ENCODE measurements at places on chromosomes 3 and 15.

- no peak for DNase-seq
Measured at GRCh38 chr3:25257026-25257425, 171.0 kb upstream of the RARB start.

DNA sequence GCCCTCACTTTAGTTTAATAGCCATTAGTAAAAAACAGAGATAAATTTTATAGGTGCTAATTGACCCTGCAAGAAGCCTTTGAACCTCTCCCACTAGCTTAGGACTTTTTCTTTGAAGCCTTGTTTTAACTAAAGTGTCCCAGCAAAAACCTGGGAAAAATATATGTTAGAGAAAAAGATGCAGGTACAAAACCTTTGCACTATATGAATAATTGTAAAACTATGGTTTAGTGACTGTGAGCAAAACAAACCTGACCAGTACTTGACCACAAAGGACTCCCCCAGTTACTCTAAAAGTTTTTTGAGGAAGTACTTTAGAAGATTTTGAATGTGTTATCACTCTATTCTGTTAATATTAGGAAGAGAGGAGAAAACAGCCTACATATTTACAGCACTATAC lies 123.3 kb upstream of the TP63 start:
- no peak for DNase-seq

GRCh38 chr3:40869013-40869412 lies 330.3 kb upstream of the CTNNB1 start:
- DNase-seq: no peak

- DNase-seq: no peak
Measured at GRCh38 chr15:38642689-38643270, 78.2 kb upstream of the RASGRP1 start.

DNA sequence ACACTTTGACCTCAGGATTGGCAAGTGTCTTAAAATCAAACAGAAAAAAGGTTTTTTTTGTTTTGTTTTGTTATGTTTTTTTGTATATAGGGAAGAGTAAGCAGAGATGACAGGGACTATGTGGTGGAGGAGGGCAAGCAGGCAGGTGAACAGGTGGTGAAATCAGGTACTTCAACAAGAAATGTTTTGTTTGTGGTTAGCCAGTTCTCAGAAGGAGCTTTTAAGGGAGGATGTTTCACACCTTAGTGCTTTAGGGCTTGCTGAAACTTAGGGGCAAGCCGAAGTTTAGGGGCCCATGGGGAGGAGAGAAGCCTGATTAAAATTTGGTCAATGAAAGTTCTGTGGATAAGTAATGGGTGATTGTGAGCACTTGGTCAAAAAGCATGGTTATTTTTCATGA lies 370.7 kb upstream of the SLCO3A1 start:
- DNase-seq: peak; percentile 39

DNA sequence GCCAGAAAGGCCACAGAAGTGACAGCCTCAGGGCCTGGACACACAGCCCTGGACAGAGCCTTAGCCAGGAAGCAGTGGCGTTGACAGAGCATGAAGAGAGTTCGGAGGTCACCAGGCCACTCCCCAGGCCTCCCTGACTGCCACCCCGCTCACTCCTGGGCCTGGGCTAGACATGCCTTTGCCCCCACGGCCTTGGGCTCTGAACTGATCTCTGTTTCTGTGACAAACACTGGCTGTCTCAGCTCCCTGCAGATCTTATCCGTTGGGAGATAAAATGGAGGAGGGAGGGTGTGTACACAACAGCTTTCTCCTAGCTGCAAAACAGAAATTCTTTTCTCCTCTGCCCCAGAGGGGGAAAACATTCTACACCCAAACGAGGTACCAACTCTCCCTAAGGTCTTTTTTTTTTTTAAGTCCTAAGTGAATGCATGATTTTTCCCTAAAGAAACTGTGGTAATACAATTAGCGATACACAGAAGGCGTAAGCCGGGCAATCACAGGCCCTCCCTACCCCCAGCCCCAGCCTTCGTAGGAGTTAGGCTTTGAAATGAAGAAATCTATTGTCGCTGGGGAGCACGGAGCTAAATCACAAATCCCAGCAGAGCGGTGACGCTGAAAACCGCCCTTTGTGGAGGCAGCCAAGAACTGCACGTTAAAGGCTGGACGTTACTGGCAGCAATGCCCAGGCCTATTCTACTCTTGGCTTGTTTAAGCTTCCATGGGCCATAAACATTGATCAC lies 45.0 kb downstream of the SRGAP3 start:
- DNase-seq: no peak

DNA sequence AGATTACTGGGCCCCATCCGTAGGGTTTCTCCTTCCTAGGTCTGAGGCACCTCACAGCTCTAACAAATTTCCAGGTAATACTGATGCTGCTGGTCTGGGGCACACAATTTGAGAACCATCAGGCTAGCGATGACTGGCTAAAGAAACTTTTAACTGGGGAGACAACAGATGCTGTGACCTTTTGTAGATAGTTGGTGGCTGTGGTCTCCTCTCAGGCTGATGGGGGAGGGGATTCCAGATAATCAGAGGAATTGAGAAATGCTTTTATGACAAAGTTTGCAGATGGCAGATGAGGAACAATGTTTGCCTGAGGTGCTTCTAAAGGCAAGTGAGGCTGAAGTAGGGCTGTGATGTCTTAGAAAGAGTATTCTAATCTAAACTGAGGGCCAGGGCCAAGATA lies 13.8 kb upstream of the CCR9 start:
- DNase-seq: no peak

- DNase-seq: no peak
Measured at GRCh38 chr15:32974691-32975090, 219.8 kb downstream of the FMN1 start.

DNA sequence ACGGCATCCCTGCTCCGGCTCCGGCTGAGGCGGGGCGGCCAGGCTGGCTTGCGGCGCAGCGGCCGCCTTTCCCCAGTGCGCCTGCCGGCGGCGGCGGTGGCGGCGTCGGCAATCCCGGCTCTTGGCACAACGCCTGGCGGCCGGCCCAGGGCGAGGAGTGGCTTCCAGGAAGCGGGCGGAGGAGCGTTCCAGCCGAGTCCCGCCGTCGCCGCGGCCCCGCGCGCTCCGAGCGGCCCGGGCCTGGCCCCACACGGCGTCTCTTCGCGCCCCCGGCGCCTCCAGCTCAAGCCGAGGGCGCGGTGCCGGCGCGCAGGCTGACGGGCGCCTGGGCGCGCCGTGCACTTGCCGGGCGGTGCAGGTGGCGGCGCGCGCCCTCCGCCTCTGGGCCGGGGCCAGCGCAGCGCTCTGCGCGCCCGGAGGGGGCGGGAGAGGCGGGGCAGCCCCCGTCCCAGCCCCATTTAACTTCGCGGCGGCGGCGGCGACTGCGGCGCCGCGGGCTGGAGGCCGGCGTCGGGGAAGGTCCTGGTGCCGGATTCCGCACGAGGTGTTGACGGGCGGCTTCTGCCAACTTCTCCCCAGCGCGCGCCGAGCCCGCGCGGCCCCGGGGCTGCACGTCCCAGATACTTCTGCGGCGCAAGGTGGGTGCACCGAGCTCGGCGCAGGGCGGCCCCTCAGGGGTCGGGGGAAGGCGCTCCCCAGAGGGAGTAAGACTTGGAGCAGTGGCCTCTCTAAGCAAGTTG lies at the start of gene ADAMTSL3:
ADAMTSL3 (plus strand) TSS at position 485 of the 740 bp plus-strand sequence. CDS start 1,639 bp downstream, outside the sequence.
- DNase-seq: no peak

GRCh38 chr15:94186770-94187331 lies 44.5 kb upstream of the MCTP2 start:
- DNase-seq: no peak

DNA sequence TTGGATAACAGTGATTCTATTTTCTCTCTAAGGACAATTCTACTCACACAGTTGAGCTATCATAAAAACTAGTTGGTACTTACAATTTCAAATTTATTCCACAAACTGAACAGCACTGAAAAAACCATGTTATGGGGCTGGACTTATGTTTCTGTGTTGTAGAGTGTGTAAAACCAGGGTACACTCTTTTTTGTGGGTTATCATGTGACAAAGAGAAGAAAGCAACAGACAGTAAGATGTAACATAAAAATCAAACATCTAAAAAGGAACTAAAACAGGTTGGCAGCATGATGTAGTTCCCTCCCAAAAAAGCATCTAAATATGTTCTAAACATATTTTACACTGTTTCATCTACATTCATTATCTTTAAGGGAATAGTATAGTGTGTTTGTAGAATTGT lies 757.9 kb downstream of the ROBO1 start:
- no peak for DNase-seq

DNA sequence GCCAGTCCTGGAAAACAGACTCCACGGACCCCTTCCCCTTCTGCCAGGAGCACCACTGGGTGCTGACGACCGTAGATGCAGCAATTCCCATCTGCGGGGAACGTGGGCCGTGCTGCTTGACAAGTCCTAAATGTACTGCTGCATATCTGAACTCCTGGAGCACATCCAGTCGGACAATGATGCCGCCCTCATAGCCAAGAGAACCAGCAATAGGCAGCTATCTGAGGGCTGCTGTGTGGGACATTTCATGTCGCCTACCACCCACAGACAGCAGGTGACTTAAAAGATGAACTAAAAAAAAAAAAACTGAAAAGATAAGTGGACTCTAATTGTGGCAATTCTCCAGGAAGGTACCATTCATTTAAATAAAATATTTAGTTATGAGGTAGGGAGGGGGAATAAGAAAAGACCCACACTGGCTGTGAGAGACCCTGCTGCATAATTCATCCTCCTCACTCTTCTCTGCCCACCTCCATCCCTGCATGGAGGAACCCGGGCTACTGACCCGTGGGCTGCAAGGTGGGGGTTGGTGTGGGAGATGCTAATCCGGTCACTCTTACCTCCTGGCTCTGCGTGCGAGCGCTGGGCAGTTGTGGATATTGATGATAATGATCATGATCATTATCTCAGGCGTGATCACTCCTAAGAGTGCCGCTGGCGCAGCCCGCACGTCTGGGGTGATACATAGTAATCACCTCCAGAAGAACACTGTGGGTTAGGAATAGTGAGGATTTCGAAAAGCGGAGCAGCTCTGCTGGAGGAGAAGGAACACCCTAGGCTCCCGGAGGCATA lies 28.3 kb downstream of the ALS2CL start:
- DNase-seq: no peak

- no peak for DNase-seq
Measured at GRCh38 chr3:39228496-39228895, 36.1 kb upstream of the XIRP1 start.

DNA sequence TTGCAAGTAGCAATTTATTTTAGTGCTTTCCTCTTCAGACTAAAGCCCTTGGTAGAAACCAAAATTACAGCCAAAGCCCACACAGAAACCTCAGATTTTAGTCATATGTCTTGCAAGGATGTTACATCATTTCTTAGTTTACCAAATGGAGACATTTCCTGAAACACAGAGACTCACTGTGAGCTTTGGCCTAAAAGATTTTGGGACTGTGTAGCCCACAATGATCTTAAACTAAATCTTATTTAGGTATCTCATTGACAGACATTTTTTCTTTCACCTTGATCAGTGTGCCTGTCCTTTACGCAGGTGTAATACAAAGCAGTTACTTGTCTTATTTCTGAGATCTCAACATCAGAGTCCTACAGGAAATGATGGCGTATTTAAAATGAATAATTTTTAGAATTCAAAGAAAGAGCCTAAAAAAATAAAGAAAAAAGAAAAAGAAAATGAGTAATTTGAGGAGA lies 27.8 kb upstream of the AP4E1 start:
- no peak for DNase-seq

- DNase-seq: no peak
Measured at GRCh38 chr3:141382571-141382970, 14.3 kb downstream of the ZBTB38 start.

DNA sequence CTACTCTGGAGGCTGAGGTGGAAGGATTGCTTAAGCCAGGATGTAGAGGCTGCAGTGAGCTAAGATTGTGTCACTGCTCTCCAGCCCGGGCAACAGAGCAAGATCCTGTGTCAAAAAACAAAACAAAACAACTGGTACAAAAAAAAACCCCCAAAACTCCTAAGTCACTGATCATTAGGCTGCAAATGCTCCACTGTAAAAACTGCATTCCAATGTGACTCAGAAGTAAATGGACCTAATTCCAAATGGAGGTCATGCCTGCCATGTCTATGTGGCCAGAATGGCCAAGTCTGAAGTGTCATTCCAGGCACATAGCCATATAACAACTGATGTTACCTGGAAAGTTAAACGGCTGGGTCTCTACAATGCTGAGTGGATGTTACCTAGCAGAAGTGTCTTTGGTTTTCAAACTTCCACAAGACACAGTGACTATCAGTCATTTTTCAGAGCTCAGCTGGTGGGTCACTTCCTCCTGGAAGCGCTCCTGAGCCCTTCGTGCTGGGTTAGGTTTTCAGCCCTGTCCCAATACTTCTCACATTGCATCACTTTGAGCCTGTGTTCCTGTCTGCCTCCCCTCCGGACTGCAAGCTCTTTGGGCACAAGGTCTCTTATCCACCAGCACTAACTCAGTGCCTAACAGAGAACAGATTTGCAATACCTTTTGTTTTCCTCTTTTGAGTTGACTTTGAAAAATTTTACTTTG lies 10.6 kb downstream of the FSTL1 start:
- no peak for DNase-seq

DNA sequence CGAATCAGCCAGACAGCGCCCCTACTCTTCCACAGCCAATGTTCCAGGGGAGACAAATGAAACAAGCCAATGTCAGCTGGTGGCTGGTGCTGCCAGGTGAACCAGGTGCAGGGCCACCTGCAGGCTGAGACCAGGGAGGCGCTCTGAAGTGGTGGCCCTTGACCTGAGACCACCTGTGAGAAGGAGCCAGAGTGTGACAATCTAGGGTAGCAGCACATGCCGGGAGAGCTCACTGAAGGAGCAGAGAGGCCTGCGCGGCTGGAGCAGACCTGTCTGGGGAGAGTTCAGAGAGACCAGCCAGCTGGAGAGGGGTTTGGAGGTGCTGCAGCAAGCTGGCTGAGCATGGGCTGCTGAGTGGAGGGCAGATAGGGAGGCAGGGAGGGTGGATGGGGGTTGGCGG lies 693 bp upstream of the STAB1 start:
- DNase-seq: peak; percentile 59

- peak; percentile 29 for DNase-seq
Measured at GRCh38 chr15:28911310-28911931, 25.6 kb downstream of the APBA2 start.

- DNase-seq: no peak
Measured at GRCh38 chr3:186014866-186015265, 77.1 kb upstream of the TRA2B start.

- DNase-seq: no peak
Measured at GRCh38 chr15:83612898-83613635, 40.9 kb upstream of the ADAMTSL3 start.

Measured in NCI-H1417 (cell line).